ENCODE measurements at places on chromosomes 16 and 17.

- DNase-seq: no peak
Observed at GRCh38 chr16:86899151-86899550, 320.8 kb downstream of the FOXL1 start.

GRCh38 chr17:65301184-65301583 lies 164.0 kb downstream of the RGS9 start:
- DNase-seq: no peak

DNA sequence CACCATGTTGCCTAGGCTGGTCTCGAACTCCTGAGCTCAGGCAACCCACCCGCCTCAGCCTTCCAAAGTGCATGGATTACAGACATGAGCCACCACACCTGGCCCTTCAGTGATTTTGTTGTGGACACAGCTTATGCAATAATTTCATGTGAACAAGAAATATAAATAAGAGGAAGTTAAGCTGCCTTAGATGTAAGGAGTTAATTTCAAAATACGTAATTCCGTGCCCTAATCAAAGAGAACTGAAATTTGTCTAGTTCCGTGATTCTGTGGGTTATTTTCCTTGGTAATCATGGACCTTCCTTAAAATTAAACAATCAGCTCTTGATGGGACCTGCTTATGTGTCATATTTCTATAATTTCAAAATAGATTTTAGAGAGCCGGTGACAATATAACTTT lies 11.9 kb downstream of the TVP23A start:
- DNase-seq: no peak

- DNase-seq: no peak
Observed at GRCh38 chr17:9202532-9202931, 181.2 kb downstream of the NTN1 start.

DNA sequence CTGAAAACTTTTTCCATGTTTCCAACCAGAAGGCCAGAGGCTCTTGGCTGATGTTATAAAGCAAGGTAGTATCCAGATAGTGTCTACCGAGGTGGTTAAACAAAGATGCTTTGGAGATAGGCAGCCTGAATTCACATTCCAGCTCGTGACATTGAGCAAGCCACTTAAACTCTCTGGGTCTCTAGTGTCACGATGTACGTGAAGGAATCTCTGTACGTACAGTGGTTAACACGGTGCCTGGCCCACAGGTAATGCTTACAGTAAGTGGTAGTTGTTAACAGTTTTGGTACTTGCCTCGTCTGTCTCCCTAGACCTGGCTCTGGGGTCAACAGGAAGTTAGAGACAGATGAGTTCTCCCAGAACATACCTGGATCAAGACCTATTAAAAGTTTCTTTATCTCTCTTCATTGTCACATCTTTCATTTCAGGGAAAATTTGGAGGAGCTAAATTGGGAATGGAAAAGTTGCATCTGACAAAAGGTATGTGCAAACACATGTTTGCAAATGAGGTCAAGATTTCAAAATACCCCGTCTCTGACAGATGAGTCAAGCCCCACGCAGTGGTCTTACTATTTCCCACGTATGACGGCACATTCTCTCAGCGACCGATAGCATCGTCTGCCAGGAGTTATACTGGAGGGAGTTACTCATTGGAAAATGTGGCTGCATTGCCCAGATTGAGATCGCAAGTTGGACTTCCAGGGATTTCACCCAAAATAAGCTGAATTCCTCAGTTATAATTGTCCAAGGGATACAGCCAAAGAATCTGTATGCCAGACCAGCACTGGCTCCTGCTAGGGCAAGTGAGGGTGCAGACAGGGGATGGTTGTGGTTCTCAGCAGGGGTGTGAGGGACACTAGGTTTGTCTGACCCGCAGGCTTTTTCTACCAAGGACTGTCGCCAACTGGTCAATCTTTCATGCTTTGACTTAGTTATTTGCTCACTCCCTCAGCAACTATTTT lies 18.9 kb upstream of the MYH10 start:
- DNase-seq: no peak

- DNase-seq: no peak
Observed at GRCh38 chr16:71746442-71747046, 22.0 kb upstream of the PHLPP2 start.

DNA sequence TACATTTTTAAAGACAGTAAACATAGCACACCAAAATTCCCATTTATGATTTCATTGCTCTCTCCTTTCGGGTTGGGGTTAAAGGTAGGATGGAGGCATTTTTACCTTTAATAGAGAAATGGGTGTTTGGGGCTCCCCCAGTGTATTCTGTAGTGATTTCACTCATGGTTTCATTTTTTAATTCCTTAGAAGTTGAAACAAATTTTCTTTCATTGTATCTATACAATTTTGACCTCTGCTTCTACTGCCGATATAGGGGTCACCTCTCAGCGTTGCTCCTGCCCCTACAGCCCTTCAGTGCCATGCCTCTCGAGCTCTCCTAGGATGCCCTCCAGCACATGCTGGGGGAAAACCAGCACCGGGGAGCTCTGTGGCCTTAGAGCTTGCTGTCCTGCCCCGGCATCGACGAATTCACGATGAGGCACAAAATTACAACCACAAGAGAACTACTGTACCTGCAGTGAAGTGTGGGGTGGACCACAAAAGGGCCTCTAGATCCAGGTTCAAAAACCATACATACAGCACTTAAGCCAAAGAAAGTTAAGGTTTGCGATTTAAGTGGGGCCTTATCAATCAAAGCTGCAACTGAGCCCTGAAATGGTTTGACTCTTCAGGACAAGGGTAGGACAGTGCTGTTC lies 39.3 kb downstream of the LITAFD start:
- DNase-seq: no peak

- peak; percentile 84 for DNase-seq
Observed at GRCh38 chr16:53130159-53131049, 75.6 kb downstream of the CHD9 start.

GRCh38 chr17:36863676-36864612 lies 73.3 kb upstream of the LHX1 start:
- no peak for DNase-seq

DNA sequence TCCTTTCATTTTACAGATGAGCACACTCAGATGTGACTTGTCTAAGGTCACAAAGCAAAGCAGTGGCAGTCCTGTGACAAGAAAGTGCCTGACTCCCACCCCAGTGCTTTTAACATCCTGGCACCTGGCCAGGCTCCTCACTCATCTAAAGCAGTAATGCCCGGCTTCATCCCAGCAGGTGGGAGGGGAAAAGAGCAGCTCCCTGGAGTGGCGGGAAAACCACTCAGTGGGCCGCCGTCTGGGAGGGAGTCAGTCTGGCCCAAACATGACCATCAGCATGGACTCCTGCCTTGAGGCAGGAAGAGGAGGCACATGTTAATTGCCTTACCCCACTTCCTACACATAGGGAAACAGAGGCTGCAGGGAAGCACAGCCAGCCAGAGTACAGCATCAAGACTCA lies 2.6 kb downstream of the PCGF2 start:
- no peak for DNase-seq

DNA sequence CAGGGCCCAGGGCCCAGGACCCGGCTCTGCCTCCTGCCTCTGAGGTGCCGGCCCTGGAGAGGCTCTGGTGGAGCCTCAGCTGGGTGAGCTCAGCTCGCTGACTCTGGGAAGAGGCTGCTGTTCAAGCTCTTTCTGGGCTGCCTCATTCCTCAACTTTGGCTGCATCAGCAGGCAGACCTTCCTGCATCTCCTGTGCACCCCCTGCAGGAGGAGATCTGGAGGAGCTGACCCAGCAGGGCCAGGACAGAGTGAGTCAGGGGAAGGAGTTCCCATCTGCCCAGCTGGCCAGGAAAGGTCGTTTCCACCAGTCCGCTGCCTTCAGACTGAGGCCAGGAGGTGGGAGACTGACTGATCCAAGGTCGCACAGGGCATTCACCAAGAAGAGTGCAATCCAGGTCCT lies 10.7 kb downstream of the CRHR1 start:
- no peak for DNase-seq

DNA sequence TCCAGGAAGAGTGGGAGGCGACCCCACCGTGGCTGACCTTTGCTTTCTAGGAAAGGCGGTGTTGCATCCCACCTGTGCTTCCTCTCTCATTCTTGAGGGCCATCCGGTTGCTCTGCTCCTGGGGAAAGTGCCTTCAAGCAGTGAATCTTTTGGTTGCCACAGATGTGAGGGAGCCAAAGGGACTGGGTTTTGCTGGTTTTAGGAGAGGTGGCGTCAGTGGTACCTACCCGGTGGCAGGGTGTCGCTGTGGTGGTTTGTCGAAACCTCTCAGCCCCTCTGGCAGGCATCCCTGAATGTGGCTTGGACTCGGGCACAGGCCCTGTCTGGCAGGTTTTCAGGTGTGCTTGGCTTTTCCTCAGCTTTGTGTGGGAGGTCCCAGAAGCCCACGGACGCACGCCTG lies 611.5 kb downstream of the KCNJ18 start:
- no peak for DNase-seq

DNA sequence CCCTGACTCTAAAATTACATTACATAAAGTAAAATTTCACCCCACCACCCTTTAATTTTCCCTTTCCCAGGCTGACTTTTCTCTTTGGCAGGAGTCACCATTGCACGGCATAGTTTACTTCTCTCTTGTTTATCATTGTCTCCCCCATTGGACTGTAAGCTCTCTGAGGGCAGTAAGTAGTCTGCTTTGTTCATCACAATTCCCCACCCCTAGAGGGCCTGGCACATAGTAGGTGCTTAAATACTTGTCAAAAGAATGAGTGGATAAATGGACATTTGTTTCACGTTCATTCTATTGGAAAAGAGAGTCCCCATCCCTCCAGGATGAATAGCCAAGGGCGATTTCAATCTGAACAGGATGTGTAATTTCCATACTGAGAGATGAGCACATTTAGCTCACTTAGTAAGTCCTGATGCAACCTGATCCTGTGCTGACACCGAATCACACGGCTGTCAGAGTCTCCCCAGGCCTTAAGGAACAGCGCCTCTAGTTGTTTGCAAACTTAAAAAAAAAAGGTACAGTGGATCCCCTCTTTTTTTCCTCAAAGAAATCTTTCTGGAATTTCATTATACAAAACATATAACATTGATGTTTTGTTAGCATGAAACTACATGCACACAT lies 54.0 kb downstream of the AKAP1 start:
- no peak for DNase-seq

GRCh38 chr16:48014349-48015135 lies 141.3 kb downstream of the ABCC12 start:
- DNase-seq: no peak

DNA sequence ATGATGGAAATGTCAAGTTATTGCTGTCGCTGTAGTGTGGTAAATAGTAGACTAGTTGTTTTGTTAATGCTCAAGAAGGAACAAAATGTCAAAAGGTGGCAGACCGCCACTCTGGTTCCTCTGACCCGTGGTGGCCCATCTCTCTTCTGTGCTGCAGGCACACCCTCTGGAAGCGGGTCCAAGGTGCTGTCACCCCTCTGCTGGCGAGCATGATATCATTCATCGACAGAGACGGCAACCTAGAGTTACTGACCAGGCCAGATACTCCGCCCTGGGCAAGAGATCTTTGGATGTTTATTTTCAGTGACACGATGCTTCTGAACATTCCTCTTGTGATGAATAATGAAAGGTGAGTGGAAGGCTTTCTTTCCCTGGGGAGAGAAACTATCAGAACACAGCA lies 56.8 kb upstream of the ENDOV start:
- no peak for DNase-seq

DNA sequence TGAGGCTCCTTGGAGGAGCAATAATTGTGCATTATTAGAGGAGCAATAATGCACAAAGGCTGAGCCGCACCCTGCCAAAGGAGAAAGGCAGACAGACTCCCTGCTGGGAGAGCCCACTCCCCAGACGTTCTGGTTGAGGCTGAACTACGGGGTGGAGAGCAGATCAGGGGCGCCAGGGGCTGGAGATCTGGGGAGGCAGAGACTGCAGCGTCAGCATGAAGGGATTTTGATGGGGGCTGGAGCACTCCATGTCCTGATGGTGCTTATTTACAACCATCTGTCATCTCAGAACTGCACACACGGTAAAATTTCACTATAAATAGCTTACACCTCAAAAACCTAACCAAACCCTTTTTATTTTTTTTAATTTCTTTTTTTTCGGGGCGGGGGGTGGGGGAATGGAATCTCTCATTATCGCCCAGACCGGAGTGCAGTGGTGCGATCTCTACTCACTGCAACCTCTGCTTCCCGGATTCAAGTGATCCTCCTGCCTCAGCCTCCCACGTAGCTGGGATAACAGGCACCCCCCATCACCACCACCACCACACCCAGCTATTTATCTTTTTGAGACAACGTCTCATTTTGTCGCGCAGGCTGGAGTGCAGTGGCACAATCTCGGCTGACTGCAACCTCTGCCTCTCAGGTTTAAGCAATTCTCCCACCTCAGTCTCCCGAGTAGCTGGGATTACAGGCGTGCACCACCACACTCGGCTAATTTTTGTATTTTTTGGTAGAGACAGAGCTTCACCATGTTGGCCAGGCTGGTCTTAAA lies 4.3 kb upstream of the C16orf95 start:
- DNase-seq: no peak

DNA sequence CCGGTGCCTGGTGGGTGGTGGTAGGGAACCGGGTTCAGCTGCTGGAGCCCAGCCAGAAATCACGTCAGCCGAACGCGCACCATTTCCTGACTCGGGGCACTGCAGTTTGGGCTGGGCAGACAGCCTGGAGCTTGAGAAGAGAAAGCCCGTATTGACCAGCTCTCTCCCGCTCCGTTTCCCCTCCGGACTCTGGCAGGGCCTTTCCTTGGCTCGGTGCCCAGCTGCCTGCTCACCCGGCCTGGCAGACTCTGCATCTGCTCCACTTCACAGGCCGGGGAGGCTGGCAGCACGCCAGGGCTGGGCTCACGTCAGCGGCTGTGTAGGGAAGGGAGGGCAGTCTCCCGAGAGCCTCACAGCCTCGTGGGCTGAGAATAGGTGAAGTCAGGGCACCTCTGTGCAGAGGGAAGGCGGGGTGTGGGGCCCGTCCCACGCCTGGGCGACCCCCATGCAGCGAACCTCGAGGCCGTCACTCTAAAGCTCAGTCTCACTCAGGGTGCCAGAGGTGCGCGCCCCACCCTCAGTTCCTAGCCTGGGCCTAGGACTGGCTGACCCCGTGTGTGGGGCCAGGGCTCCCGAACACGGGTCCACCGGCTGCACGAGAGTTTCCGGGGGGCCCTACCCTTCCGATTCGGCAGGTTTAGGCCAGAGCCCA lies 59.1 kb downstream of the OR1D5 start:
- peak; percentile 98 for DNase-seq

DNA sequence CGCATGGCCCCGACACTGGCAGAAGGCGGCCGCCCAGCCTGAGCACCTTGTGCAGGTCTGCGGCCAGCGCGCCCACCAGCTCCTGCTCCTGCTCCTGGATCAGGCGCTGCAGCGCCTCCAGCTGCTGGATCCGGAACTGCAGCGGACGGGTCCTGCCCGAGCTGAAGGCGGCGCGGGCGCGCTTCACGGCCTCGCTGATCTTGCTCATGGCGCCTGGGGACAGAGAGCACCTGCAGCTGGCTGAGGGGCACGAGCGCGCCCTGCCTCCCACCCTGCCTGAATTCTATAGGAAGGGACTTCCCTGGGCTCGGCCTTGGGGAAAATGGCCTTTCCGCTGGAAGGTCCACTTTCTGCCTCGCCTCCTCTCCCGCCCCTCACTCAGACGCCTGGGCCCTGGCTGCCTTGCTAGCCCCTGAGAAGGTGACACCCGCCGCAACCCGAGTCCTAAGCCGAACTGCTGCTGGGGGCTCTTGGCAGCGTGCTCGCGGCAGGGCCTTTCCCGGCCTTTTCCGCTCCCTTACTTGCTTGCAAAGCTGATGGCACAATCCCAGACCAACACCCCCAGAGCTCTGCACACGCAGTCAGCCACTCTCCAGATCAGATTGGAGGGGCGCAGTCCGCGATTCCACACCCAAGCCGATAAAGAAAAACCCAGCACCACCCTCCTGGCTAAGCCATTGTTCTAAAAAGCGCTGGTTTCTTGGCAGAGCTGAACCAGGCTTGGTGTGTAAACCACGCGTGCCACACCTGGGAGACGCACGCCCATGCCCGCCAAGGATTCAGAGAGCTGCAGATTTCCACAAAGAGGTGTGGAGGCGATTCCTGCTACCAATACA lies 3.0 kb downstream of the ALDH3A1 start:
- no peak for DNase-seq
